Immature natural killer cell (primary cell): ENCODE measurements at places on chromosomes 5 and 9.
A peak's percentile ranks its signal among the peaks of the same experiment; 100 is the strongest.

DNA sequence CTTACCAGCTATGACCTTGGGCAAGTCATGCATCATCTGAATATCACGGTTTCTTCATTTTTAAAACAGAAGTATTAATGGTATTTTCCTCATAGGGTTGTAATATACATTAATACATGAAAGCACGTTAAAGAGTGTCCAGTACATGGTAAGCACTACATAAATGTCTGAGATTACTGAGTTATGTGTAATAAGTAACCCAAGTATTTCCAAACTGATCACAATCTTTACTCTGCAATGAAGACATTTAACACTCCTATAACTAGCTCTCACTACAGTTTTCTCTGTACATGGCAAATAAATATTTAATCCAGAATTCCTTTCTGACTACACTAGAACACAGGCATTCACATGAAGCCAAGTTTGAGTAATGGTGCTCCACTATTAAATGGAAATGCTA is 4.0 kb downstream of the GLDC start:
- no peak for DNase-seq

DNA sequence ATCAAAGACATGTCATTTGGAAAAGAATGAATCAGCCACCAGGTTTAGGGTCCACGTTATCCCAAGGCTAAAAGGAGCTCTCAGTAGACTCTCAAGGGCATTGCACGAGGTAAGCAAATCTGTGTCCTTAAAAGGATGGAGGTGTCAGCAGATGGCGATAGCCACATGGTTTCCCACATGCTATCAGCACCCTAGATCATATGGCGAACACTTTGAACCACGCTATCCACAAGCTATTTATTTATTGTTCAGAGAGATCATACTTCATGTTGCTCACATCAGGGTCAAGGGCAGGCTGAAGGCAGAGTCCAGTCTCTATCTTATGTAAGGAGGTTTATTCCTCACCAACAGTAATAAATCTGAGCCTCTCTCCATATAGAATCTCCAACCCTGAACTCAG is 43.7 kb downstream of the CDH6 start:
- no peak for DNase-seq

DNA sequence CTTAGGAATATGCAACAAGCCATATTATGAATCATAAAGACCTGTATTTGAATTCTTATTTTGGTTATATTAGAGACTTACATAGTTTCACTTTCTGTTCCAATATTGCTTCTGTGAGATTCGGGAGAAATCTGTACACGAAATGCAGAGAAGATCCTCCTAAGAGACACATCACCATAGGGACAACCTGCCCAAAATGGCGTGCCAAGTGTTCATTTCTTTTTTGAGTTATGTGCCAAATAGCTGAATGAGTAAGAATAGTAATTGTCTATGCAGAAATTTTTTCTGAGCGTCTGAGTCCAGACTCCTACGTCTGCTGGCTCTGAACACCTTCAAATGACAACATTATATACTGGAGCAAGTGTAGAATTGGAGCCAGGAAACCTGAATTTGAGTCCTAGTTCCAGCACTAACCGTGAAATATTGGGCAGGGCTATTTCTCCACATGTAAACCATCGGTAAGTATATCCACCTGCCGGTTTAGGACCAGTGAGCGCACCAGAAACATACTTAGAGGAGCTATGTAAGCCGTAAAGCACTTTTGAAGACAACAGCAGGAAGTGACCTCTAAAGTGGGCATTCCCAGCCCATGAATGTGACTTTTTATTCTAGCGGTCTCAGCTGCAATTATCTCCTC is 163.9 kb upstream of the DMRT1 start:
- no peak for DNase-seq

- no peak for DNase-seq
Measured at GRCh38 chr5:181008136-181008535, 19.5 kb downstream of the BTNL3 start.

- DNase-seq = no peak
Measured at GRCh38 chr5:149299451-149300054, 27.9 kb downstream of the AFAP1L1 start.

DNA sequence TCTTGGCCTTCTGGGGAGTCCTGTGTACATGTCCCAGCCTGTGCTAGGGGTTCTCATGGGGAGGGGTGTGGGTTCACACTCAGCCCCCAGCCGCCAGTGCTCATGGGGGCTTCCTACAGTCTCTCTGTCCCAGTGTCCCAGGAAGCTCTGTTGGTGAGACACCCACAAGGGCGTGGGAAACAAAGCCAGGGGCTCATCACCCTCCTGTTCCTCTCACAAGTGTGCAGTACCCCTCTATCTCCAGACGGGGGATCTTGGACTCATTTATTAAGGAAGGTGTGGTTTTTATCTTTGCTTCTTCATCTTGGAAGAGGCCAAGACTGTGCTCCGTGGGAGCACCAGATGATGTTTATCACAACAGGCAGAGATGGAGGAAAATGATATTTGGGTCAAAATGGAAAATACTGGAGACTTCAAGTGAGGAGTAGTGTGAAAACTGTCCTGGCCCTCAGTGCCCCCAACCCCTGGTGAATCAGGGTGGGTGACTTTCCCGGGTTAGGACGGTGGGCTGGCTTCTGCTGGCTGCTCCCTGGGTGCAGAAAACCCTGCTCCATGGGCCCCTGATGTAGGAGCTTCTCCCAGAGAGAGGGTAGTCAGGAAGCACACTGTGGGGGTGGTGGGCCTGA is 15.2 kb downstream of the TMEM171 start:
- DNase-seq = no peak

DNA sequence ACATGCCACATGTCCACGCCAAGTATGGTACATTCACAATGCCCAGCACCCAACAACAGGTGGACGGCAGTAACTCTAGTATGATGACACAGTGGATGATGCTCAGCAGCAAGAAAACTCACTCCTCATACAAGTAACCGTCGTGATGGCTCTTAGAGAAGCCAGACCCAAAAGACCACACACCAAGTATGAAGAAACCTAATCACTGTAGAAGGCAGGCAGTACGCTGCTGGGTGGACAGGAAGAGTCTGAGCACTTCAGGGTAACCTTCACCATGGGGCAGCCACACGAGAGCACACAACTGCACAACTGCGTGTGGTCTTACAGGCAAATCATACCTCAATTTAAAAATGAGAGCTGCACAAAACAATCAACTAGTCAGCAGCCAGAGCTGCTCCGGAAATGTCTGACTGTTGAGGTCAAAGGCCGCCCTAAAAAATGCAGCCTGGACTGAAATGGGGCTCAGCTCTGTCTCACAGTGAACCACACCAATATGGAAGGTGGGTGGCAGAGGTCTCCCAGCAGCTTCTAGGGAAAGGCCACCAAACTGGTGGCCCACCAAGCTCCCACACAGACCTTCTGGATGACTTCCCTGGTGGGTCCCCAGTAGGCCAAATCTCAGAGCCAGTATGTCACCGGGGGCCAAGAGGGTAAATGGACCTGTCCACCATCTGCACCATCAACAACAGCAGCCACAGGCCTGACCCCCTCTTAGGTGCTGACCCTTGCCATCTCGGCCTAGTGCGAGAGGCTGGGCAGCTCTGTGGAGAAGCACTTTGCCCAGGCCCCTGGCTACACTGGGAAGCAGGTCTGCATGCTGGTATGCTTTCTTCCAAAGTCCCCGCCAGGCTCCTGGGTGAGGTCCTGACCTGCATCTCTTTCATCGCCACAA is 17.8 kb downstream of the BICD2 start:
- no peak for DNase-seq

- DNase-seq = no peak
Measured at GRCh38 chr5:108649106-108649505, 98.6 kb upstream of the FER start.

- DNase-seq = no peak
Measured at GRCh38 chr5:18720002-18720401, 1085.7 kb downstream of the TAF11L14 start.

- no peak for DNase-seq
Measured at GRCh38 chr5:88188458-88189132, 80.0 kb downstream of the TMEM161B start.

- DNase-seq = no peak
Measured at GRCh38 chr5:172775326-172776234, 4.6 kb upstream of the DUSP1 start.

DNA sequence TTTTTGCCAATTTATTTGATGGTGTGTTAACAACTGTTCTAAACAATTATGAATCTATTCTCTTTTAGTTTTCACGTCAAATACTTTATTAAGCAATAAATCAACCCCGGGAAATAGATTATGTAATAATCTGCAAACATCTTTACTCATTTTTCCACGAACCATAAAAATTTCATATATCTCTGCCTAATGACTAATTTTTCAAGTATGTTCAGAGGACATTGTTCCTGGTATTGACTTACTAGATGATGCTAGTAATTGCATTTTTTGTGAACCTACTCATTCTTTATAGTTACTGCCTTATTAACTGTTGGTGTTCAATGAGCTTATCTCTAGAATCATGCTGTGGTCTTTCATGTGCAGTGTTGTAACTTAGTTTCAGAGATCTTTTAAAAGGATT is 41.0 kb upstream of the FBN2 start:
- DNase-seq = no peak

- no peak for DNase-seq
Measured at GRCh38 chr5:7434914-7435313, 39.0 kb downstream of the ADCY2 start.

- DNase-seq = no peak
Measured at GRCh38 chr9:113570106-113570505, 106.6 kb downstream of the RGS3 start.

DNA sequence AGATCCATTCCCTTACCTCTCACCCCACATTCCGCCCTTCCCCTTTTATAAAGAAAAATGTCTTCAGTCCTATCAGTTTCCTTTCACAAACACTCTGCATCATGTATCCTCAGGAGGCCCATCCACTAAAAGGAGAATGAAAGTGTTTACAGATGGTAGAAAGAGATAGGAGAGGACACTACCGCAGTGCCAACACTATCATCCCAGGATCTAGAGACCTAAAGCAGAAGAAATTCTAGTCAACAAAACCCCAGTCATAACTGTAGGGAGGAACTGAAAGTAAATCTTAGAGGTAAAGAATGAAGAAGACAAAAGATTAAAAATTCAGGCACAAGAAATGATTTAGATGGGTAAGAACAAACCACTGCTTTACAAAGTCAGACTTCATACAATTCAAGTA is 114.1 kb downstream of the MLLT3 start:
- DNase-seq = peak; percentile 28
